ENCODE measurements at places on chromosomes 5 and 9. TPM values are rescaled to one million over a fixed set of nuclear protein-coding genes. Genes with fewer than 3 reads are reported as not detected.

The TUSC1 gene
- 18.6 TPM for total RNA-seq

The IL4 gene
- total RNA-seq = not detected

The FGF18 gene
- 0.16 TPM for total RNA-seq

The SEMA6A gene
- 0.27 TPM for total RNA-seq

The ANKRD20A1 gene
- total RNA-seq = not detected

The LCN9 gene
- total RNA-seq = not detected
